ENCODE measurements at places on chromosomes 3 and 15.

GRCh38 chr15:62862717-62863116 is 179.8 kb upstream of the TPM1 start:
- no peak for DNase-seq

DNA sequence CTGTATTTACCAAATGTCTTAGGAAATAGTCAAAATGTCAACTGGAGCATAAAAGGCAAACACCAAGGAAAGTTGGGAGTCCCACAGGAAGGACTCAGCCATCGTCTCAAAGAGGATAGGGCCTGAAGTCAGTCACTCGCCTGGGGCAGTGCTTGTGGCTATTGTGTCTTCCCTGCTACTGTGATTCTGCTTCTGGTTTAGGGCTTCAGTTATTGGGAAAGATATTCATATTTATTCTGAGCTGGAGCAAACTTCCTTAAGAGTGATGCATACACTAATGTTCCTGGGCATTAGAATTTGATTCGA is 118.1 kb downstream of the EDEM1 start:
- no peak for DNase-seq

DNA sequence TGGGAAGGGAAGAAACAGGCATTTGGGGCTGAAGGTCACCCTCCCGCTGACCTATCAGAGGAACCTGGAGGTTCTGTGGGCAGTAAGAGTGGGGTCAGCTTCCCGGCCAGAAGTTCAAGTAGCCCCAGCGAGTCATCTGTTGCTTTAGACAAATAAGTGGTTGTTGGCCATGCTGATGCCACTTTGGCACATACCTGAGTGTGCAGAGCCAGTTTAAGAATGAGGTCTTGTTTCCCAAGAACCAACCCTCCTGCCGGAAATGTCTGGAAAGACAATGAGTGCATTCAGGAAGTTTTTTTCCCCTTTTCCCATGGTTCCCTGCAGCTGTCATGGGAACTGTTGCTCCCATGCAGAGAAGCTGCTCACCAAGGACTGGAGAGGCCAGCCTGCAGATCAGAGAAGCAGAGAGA is 166.7 kb downstream of the ZNF621 start:
- no peak for DNase-seq

DNA sequence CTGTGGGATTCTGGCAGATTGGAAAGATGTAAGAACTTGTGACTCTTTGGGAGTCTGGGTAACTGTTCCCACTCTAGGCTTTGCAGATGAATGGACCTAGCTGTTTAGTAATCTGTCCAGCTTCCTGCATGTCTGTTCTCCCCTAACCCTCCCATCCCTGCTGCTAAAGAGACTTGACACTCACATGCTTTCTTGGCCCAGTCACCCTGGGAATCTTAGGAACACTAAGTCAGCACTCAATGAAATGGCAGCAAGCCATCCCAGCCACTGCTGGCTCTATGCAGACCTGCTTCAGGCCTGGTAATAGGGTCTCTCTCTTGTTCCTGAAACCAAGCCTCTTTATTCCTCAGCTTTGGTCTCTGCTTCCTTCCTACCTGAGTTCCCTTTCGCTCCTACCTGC is 63.7 kb upstream of the THSD4 start:
- no peak for DNase-seq

- no peak for DNase-seq
Measured at GRCh38 chr3:171159024-171159821, 132.7 kb upstream of the SLC2A2 start.

GRCh38 chr3:72270072-72270681 is 485.2 kb upstream of the PROK2 start:
- no peak for DNase-seq

- no peak for DNase-seq
Measured at GRCh38 chr3:117893001-117893400, 1141.6 kb downstream of the IGSF11 start.

- no peak for DNase-seq
Measured at GRCh38 chr15:52406601-52407000, 111.0 kb upstream of the MYO5C start.

DNA sequence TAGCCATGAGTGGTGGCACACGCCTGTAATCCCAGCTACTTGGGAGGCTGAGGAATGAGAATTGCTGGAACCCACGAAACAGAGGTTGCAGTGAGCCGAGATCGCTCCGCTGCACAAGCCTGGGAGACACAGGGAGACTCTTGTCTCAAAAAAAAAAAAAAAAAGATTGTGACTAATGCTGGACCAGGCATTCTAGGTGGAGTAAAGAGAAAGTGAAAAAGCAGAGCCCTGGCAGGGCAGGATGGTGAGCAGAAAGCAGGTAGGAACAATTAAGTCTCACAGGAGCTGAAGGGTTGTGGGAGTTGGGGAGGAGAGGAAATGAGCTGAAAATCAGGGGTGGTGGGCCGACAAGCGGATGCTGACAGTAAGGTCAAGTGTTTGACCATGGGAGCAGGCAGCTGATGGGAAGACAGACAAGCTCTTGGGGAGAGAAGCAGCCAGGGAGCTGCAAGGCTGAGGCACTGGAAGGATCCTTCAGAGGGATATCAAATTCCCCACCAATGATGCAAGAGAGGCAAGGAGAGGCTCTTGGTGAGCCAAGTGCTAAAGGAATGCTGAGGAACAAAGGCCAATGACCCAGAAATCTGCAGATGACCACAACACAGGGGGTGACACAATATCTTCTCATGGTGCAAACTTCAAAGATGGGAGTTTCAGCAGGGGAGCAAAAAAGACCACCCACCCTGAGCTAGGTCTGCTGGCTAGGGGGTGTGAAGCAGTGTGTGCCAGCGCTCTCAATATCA is 251.1 kb downstream of the ULK4 start:
- DNase-seq: no peak

DNA sequence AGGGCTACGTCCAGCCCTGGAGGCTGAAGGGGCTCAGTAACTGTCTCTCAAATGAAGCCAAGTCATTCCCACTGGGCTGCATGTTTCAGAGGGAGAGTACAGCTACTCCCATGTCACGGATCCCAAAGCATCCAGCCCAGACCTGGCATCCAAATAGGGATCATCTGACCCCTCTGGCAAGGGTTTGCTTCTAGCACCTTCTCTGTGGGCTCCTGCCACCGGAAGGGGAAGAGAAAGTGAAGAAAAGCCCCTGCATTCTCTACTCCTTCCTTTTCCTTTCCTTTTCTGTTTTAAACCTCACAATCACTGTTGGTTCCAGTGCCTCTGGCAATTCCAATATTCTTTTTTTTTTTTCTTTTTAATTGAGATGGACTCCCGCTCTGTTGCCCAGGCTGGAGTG is 64.5 kb upstream of the CTSH start:
- DNase-seq: no peak

DNA sequence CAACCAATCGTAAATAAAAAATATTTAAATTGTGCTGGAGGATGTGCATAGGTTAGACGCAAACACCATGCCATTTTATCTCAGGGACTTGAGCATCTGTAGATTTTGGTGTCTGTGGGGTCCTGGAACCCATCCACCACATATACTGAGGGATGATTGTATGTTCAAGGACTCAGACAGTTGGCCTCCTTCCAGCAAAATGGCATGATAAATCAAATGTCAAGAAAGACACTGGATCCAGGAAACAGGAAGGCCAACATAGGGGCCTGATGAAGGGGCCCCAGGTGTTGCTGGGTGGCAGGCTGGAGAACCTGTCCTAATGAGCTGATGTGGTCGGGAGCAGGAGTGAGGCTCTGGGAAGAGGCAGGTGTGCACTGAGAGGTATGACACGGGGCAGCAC is 289.5 kb downstream of the GABRG3 start:
- no peak for DNase-seq

DNA sequence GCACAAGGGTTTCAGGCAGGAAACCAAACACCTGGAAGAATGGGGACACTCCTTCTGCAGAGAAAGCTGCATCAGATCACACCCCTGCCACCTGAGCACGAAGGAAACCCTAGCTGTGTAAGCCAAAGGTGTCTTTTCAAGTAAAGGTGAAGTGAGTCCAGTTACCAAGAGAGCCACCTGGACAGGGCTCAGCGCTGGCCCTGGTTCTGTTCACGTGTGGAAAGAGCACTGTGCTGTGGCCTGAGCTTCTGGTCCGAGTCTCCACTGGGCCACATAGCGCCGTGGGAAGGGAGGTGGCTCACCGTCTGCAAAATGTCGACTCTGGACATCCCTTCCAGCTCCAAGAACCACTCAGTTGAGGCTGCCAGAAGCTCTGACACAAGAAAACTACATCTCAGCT is 151.1 kb downstream of the ADAMTS17 start:
- no peak for DNase-seq

- no peak for DNase-seq
Measured at GRCh38 chr3:129530821-129531220, 2.4 kb downstream of the RHO start.

DNA sequence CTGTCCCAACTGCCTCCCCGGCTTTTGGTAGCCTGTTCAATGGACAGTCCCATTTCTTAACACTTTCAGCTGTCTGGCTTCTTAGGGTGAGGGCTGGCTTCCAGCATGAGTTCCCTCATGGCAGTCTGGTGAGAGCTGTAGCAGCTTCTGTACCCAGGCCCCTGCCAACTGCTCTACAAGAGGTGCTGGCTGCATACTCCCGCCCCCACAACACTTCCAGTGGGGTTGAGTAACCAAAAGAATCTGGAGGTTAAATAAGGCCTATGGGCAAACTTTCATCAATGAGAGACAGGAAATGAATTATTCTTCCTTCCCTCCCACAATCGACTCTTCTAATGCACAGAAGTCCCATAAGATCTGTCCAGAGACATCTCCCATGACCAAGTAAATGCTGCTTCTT is 145.0 kb downstream of the NEK10 start:
- no peak for DNase-seq

GRCh38 chr3:57949785-57950615 is 58.2 kb upstream of the FLNB start:
- DNase-seq: no peak

- no peak for DNase-seq
Measured at GRCh38 chr15:28107904-28108275, 8.8 kb upstream of the OCA2 start.

DNA sequence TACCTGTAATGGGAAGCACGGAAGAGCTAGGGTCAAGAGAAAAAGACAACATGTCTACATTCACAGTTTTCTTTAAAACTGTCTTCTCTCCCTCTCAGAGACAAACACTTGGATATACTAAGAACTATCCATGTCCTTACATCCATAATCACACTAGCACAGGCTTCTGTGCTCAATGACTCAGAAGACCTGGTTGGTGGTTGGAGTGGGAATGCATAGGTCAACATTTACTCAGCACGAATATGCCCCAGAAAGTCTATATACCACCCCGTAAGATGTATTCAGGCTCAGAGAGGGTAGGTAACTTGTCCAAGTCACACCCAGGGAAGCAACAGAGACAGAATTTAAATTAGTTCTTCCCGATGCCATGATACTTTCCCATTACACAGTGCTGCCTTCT is 891.1 kb downstream of the TUSC7 start:
- DNase-seq: no peak

DNA sequence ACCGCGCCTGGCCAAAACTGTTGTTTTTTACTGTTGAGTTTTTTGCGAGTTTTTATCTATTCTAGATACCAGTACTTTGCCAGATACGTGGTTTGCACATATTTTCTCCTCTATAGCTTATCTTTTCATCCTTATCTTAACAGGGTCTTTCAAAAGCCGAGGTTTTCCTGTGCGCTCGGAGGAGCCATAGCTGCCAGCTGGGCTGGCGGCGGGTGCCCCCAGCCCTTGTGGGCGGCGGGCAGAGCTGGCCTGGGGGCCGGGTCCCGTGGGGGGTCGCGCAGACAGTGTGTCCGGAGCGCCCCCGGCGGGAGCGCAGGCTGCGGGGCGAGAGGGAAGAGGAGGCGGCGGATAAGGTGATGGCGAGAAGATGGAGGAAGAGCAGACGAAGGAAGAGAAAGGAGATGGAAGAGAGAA is 11.1 kb upstream of the EIF4A2 start:
- DNase-seq: no peak

- DNase-seq: no peak
Measured at GRCh38 chr15:41423979-41424659, 7.2 kb downstream of the RTF1 start.

DNA sequence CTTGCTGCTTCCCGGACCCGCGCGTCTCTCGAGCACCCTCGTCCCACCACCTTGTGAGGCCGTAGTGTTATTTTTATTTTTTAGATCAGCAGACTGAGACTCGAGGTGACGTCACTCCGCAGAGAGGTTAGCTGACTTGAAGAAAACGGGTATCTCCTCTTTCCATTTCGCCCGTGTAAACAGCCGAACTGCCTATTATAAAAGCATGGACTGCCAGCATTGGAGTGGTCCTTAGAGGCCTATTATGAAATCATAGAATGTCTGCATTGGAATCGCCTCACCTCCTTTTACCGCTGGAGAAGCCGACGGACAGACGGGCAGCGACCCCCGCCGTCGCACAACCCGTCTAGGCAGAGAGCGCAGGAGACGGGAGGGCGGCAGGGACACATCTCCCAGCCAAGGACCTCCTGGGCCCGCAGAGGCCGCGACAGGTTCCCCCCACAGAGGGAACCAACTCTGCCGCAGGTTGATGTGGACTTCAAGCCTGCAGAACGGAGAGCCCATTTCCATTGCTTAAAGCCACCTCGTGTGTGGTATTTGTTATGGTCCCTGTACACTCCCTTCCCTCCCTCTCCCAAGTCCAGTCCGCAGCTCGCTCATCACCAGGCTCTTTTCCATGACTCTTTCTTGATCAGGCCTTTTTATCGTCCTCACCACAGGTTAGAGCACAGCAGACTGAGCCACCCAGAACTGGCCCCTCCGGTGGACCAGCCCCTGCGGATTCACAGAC is 540 bp upstream of the PPP1R2 start:
- DNase-seq: peak; percentile 51

DNA sequence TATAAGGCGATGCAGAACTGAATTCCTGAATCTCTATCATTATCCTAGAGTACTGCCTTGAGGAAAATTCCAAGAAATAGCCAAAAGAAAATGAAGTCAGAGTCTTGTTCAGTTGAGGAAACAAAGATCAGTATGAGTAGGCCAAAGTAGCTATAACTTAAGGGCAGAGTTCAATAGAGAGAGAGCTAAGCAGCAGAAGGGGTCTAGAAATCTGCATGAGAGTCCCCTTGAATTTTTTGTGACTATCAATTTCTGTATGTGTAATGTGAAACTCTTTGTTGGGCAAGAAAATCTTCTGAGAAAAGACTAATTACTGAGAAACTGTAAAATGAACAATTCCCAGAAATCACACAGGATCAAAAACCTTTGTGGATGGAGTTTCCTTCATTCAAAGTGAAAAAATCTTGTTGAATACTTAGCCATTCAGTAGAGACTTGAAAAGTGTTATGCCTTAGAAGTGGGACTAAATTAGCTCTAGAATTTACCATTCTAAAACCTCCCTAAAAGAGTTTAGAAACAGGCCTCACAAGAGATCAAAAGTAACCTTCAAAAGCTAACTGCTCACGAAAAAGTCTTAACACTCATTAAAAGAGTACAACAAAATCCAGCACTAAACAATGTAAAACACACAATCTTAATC is 43.1 kb upstream of the FNDC3B start:
- DNase-seq: no peak

DNA sequence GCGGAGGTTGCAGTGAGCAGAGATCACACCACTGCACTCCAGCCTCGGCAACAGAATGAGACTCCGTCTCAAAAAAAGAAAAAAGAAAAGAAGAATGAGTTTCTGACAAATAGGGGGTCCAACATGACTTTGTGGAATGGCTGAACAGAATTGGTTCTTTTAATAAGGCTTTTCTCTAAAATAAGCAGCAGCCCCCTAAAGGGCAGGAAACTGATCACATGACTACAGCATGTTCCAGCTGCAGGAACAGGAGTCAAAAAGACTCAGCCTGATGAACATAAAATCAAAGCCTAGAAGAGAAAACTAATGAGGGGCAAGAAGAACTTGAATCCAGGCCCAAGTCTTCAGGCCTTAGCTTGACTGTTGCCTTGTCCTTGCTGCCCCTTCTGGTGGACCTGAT is 89.7 kb upstream of the ARRDC4 start:
- DNase-seq: no peak

Measured in NCI-H748 treated with DMSO at 0.1 percent for 48 hours (cell line).